ENCODE measurements at places on chromosomes 2 and 18. TPM values are rescaled to one million over a fixed set of nuclear protein-coding genes. Genes with fewer than 3 reads are reported as not detected.

Gene LYPD1
- not detected for total RNA-seq

Gene CYP27A1
- 3.7 TPM for total RNA-seq

Gene YES1
- 81.9 TPM for total RNA-seq

Gene CRYGD
- total RNA-seq = not detected

Gene IFIH1
- total RNA-seq = 4.0 TPM

Gene SAG
- total RNA-seq = not detected

Gene HTR2B
- 2.6 TPM for total RNA-seq

Gene SIX2
- total RNA-seq = 11.4 TPM

Gene ACMSD
- not detected for total RNA-seq

Measured in subcutaneous preadipocyte (primary cell).